ENCODE measurements at places on chromosomes 13 and 19.

- DNase-seq, result no peak
Observed at GRCh38 chr19:56269348-56269747, 3.2 kb upstream of the EDDM13 start.

DNA sequence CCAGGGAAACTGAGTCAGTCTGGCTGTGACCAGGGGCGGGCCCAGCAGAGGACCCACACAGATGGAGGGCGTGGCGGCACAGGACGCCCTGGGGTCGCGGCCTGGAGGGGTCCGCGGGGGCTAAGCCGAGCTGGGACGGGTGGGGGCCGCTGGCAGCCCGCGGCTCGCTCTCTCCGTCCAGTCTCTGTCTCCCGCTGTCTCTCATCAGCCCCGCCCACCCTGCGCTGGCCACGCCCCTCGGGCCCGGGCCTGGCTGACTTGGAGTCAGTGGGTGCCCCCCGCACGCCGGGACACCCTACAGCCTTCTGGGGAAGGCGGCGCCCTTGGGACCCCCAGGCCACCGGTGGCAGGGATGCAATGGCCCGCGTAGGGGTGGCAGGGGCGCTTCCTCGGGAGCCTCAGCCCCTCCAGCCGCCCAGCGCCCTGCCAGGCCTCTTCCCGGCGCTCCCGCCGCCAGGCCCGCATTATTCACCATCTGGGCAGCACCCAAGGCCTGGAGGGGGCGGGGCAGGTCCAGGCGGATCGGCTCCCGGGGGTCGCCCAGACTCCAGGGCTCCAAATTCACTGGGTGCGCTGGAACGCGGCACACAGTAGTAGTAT lies at the start of gene TBXA2R:
TBXA2R (minus strand) TSS at position 186 of the 600 bp plus-strand sequence. CDS start 6,241 bp downstream, outside the sequence.
- DNase-seq, result no peak

DNA sequence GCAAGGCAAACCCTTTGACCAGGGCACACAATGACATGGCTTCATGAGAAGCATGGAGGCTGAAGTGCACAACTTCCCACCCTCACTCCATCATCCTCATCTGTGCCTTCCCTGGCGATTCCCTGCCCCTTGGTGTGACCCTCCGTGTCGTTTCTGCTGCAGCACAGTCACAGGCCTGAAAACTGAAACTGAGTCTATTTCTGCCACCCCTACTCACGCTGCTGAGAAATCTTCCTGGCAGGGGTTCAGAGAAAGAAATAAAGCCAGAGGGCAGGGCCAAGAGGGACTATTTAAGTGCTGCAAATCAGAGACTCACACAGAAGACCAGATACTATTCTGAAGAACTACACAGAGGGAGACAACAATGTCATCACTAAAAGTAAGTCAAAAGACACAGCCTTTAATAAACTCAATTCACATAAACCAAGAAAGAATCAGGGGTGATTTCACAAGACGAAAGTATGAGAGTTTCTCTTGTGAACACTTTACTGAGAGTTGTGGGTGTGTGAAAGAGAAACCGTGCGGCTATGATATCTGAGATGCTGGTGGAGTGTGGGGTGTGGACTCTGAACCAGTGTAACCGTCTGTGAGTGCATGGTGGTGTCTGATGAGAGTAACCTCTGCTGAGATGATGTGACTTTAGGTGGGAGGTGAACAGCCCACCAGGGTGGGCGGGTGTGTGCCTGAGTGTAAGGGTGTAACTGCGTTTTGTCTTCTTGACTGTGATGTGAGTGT lies 23.5 kb downstream of the LGALS16 start:
- no peak for DNase-seq

DNA sequence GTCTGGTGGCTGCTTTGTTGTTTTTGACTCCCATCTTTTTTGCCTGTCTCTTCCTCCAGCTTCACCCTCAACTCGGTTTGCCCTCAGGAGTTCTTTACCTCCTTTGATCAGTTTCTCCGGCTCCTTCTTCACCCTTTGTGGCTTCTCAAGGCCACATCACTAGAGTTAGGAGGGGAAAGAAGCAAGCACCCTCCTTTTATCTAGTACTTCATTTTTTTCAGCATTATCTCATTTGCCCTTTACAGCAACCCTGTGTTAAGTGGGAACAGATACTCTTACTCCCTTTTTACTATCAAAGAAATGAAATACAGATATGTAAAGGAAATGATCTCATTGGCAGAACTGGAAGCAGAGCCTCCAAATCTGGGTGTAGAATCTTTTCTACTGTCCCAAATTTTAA lies 26.9 kb downstream of the RAP2A start:
- DNase-seq, result no peak

DNA sequence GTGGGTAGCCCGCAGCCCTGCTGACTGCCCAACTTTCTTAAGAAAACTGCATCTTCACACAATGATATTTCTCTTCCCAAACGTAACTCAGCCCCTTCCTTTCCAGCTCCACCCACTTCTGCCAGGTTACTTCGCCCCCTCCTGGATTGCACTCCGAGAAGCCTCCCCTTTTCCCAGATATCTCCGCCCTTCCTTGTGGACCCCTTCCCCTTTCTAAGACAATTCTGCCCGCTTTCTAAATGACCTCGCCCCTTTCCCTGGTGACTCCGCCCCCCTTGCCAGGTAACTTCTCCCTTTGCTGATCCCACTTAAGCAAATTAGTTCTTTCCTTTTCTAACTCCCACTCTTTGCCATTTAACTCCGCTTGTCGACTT lies 2.6 kb downstream of the VSIG10L start:
- no peak for DNase-seq

DNA sequence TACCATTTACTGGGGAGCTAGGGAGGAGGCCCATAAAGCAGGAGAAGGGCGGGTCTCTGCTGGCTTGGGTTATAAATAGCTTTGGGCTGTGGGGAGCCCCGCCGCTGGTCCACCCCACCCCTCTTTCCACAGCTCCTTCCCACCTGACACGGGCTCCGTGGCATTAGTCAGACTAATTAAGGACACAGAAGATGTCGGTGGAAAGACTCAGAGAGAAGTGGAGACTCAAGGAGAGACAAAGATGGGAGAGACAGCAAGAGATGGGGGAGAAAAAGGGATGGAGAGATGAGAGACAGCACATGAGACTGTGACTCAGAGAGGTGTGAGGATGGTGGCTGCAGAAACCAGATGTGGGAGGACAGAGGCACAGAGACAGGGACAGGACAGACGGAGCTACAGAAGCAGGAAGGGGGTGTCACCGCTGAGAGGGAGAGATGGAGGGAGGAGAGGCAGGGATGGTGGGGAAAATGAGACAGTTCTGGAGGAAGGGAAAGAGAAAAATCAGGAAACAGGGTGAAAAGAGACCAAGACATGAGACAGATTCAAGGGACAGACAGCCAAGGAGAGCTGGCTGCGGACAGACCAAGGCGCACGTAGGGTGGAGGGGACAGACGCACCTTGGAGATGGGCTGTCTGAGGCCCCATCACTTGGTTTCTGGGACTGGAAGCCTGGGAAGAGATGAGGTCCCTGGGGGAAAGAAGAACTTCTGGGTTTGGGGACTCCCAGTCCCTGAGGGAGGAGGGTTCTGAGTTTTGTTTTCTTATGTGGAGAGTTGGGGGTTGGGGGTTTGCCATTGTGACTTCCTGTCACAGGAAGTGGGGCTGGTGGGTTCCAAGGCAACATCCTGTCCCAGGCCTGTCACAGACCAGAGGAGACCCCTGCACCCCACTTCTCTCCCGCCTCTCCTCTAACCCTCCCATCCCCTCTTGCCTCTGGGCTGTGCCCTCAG lies 4.1 kb downstream of the ARHGEF1 start:
- DNase-seq, result no peak

DNA sequence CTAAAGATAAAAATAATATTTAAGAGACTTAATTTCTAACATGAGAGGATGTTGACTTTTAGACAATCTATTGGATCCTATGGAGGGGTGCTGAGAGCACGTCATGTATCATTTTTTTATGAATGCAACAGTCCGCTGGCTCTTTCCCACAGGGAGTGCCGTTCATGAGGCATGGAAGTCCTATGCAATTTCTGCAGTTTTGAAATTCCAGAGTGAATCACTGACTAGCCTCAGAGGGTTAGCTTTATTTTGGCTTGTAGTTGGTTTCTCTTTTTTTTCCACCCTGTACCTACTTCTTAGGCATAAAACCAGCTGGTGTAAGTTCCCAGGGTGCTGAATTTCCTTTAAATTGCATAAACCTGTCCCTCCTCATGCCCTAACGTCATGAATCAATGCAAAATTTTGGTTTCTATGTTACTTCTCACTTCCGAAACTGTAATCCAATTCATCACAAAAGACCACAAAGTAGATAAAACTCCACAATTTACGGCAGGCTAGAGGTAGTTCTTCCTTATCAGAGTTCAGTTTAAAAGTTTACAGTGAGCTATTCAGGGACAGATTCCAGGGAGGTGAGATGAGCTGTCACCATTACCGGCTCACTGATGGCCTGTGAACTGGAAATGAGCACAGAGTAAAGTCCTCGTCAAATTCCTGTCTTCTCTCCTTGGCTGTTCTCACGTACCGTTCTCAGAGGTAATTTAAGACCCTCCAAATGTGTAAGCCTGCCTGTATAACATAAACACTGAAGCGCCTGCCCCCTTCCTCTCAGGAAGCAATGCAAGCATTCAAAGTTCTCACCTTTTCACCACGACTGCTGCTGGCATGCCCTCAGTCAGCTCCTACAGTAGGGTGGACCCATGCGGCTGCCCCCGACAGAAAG lies 216.6 kb upstream of the SLC10A2 start:
- no peak for DNase-seq

GRCh38 chr19:17766543-17767131 lies 15.4 kb downstream of the FCHO1 start:
- peak; percentile 42 for DNase-seq

DNA sequence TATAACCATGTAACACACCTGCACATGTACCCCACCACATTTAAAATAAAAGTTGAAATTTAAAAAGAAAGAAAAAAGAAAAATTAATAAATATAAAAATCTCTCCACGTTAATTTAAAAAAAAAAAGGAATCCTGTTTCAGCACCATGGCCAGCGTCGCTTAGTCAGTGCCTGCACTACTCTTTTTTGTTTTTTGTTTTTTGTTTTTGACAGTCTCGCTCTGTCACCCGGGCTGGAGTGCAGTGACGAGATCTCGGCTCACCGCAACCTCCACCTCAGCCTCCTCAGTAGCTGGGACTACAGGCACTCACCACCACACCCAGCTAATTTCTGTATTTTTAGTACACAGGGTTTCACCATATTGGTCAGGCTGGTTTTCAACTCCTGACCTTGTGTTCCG lies 835.9 kb downstream of the UQCRFS1 start:
- no peak for DNase-seq

Measured in AG09319 (cell line).